ENCODE measurements at places on chromosomes 1 and 21. TPM values are rescaled to one million over a fixed set of nuclear protein-coding genes. Genes with fewer than 3 reads are reported as not detected.
A peak's percentile ranks its signal among the peaks of the same experiment; 100 is the strongest.

DNA sequence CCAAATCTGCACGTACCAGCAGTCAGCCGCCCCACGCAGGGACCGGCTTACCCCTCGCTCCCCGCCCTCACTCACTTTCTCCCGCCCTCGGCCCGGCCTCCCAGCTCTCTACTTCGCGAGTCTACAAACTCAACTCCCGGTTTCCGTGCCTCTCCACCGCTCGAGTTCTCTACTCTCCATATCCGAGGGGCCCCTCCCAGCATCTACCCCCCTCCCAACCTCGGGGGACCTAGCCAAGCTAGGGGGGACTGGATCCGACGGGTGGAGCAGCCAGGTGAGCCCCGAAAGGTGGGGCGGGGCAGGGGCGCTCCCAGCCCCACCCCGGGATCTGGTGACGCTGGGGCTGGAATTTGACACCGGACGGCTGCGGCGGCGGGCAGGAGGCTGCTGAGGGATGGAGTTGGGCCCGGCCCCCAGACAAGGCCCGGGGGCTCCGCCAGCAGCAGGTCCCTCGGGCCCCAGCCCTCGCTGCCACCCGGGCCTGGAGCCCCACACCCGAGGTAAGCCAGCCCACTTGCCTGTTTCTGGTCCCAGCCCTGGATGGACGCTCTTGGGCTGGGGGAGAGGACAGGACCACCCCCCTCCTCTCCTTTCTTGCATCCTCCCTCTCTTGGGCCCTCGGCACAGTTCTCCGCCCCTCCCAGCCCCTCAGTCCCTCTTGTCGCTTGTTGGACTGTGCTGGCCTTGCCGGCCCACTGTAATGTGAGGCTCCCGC, at the start of gene ARTN:
TSS of gene ARTN (plus strand) at position 416 of the 715 bp plus-strand sequence. CDS start 1,856 bp downstream, outside the sequence.
- H3K4me1 ChIP-seq, result peaks cover 49% of the 10 kb centered on the region
- H3K36me3 ChIP-seq, result no peaks in the 10 kb centered on the region
- H3K27ac ChIP-seq, result peak within 1 kb of the TSS; percentile 84
- H3K4me3 ChIP-seq, result peak within 1 kb of the TSS; percentile 90
- peak; percentile 62 for DNase-seq
- H3K27me3 ChIP-seq, result no peaks in the 10 kb centered on the region

DNA sequence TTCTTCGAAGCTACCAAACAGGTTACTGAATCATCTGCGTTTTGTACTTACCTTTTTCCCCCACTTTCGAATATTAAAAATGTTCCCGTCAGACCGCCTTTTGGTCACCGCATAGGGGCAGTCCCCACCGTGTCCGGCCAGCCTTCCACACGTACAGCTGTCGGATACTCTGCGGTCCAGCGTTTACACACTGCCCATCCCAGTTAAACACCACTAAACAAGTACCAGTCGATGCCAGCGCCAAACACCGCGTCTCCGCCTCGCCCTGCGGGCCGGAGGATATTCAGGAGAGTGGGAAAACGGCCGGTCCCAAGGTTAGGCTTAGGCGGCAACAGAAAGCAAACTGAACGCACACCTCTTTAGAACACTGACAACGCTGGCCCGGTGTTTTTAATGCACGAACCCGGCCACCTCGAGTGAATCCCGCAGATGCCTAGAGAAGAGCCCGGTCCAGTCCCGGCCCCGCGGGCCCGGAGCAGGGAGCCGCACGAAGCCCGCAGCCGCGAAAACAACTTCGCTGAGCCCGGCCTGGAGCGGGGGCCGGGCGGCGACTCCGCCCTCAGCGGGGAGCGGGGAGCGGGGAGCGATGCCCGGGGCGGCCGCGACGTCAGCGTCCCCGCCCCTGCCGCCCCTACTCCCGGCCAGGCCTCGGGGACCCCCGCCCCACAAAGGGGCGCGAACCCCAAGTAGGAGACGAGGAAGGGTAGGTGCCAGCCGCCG, 730 bp upstream of the PHF13 start:
- H3K4me1 ChIP-seq, result peaks cover 11% of the 10 kb centered on the region
- DNase-seq, result peak; percentile 60
- H3K36me3 ChIP-seq, result no peaks in the 10 kb centered on the region
- H3K4me3 ChIP-seq, result peak overlapping the region; percentile 64
- H3K27ac ChIP-seq, result peak overlapping the region; percentile 73

- H3K4me3 ChIP-seq, result no peak overlapping the region
- H3K4me1 ChIP-seq, result peaks cover 19% of the 10 kb centered on the region
- no peak overlapping the region for H3K27ac ChIP-seq
- no peak for DNase-seq
- H3K36me3 ChIP-seq, result no peaks in the 10 kb centered on the region
- H3K27me3 ChIP-seq, result no peaks in the 10 kb centered on the region
These were observed 45.9 kb downstream of the NID1 start for GRCh38 chr1:236018885-236019453.

DNA sequence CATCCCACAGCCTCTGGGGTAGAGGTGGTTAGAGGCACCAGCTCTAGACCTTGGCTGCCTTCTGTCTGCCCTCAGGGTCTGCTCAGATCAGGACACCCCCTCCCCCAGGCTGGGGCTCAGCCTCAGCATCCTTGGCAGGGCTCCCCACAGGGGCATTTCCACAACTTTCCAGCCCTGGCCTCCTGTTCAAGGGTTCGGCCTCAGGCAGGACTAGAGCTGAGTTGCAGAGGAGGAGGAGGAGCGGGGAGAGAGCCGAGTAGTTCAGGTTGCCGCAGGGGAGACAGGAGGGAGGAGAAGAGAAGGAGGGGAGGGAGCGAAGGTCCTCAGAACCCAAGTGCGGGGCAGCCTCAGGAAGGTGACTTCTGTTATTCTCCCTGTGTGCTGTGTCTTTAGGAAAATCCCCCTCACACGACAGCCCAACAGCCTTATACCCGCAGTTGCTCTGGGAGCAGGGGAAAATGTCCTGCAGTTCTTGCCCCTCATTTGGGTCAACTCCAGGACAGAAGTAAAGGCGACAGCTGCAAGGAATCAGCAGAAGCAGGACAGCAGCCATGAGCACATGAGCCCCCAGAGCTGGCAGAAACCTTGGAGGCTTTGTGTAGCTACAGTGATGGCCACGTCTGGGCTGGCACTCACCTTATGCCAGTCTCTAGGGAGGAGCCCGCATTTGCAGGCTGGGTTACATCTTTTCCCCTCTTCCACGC, 46.5 kb upstream of the TENT5B start:
- H3K4me3 ChIP-seq, result no peak overlapping the region
- no peaks in the 10 kb centered on the region for H3K27me3 ChIP-seq
- DNase-seq, result no peak
- H3K36me3 ChIP-seq, result no peaks in the 10 kb centered on the region

DNA sequence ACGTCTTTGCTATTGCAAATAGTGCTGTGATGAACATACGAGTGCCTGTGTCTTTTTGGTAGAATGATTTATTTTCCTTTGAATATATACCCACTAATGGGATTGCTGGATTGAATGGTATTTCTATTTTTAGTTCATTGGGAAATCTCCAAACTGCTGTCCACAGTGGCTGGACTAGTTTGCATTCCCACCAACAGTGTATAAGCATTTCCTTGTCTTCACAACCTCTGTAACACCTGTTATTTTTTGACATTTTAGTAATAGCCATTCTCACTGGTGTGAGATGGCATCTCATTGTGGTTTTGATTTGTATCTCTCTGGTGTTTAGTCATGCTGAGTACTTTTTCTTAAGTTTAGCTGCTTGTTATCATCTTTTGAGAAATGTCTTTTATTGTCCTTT, 215.0 kb downstream of the FMN2 start:
- H3K27me3 ChIP-seq, result no peaks in the 10 kb centered on the region
- no peaks in the 10 kb centered on the region for H3K36me3 ChIP-seq
- H3K27ac ChIP-seq, result no peak overlapping the region
- no peak overlapping the region for H3K4me3 ChIP-seq
- DNase-seq, result no peak
- no peaks in the 10 kb centered on the region for H3K4me1 ChIP-seq

GRCh38 chr1:185627761-185628501, 106.3 kb upstream of the HMCN1 start:
- no peaks in the 10 kb centered on the region for H3K36me3 ChIP-seq
- H3K4me3 ChIP-seq, result no peak overlapping the region
- DNase-seq, result no peak
- no peaks in the 10 kb centered on the region for H3K4me1 ChIP-seq
- H3K27me3 ChIP-seq, result no peaks in the 10 kb centered on the region

- H3K4me1 ChIP-seq, result no peaks in the 10 kb centered on the region
- H3K36me3 ChIP-seq, result no peaks in the 10 kb centered on the region
- H3K4me3 ChIP-seq, result peak within 1 kb of the TSS; percentile 27
- no peak for DNase-seq
- H3K27me3 ChIP-seq, result peaks cover 93% of the 10 kb centered on the region
These were observed at the start of gene SYPL2 for GRCh38 chr1:109466452-109467300. Gene SYPL2, plus strand, starts transcription at chr1:109466546. Its CDS starts 298 bp downstream, at chr1:109466844.

DNA sequence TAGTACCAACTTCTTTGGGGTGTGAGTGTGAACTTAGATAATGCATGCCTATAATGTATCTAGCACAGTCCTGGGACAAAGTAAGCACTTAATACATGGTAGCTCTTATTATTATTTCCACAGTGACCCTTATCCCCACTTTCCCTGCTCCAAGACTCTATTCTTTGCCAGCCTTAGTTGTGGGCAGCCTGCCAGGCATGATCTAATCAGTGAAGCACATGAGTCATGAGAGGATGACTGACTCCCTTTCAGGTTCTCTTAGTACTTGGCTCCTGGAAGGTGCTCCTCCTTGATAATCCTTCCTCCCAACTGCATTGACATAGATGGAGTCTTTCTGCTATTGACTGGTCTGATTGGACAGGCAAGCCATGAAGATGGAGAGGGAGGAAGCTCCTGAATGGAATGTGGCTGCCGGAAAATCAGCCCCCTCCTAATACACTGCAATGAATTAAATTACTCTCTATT, 17.4 kb upstream of the GNG12 start:
- H3K4me1 ChIP-seq, result peaks cover 11% of the 10 kb centered on the region
- no peak overlapping the region for H3K4me3 ChIP-seq
- peak; percentile 76 for DNase-seq

DNA sequence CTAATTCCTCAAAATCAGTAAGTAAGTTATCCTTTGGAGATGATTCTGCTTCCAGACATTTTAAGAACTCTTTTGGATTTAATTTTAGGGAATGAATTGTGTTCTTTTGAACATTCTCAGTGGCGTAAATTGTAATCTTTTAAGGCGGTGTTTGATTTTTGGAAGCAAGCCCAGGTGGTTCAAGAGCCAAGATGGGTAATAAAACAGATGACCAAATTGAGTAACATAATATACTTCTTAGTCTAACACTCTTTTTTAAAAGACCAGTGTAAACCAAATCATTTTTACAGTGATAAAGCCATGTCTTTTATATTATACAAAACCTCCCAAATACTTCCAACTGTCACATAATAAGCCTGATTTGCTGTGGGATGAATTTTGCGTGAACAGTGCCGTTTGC, 133.8 kb downstream of the LRRC40 start:
- H3K36me3 ChIP-seq, result no peaks in the 10 kb centered on the region
- no peak overlapping the region for H3K27ac ChIP-seq
- H3K27me3 ChIP-seq, result no peaks in the 10 kb centered on the region
- DNase-seq, result no peak
- no peak overlapping the region for H3K4me3 ChIP-seq

GRCh38 chr1:232421143-232421796, 208.7 kb downstream of the SIPA1L2 start:
- H3K27ac ChIP-seq, result no peak overlapping the region
- H3K4me1 ChIP-seq, result no peaks in the 10 kb centered on the region
- no peaks in the 10 kb centered on the region for H3K36me3 ChIP-seq
- no peak overlapping the region for H3K4me3 ChIP-seq
- H3K27me3 ChIP-seq, result peaks cover 22% of the 10 kb centered on the region

DNA sequence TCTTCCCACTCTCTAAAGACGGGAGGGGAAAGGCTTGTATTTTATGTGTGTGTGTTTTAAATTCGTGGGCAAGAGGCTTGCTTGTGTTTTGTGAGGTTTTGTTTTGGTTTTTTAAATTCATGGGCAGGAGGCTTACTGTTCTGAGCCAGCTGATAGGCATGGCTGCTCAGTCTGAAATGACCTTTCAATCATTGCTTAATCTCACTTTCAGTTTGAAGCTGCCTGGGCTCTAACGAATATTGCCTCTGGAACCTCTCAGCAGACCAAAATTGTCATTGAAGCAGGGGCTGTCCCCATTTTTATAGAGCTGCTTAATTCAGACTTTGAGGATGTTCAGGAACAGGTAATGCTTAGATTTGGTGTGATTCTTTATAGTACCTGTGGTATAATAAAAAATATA, 20.3 kb upstream of the TXLNA start:
- DNase-seq, result no peak
- H3K4me3 ChIP-seq, result no peak overlapping the region
- H3K27me3 ChIP-seq, result no peaks in the 10 kb centered on the region

DNA sequence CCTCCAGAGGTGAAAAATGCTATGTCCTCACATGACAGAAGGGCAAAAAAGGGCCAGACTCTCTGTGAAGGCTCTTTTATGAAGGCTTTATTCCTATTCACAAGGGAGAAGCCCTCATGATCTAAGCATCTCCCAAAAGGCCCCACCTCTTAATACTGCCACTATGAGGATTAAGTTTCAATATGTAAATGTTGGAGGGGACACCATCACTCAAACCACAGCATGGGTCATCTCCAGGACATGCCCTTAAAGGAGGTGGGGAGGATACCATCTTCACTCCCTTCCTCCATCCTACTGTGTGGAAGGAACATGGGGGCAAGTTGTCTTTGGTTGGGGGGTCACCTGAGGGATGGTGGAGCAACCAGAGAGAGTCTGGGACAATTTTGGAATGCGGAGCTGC, 170.1 kb downstream of the TRIM33 start:
- no peak overlapping the region for H3K27ac ChIP-seq
- no peak overlapping the region for H3K4me3 ChIP-seq
- no peaks in the 10 kb centered on the region for H3K27me3 ChIP-seq
- DNase-seq, result no peak
- H3K4me1 ChIP-seq, result no peaks in the 10 kb centered on the region
- H3K36me3 ChIP-seq, result no peaks in the 10 kb centered on the region

GRCh38 chr1:224700918-224701531, 84.9 kb downstream of the CNIH3 start:
- no peaks in the 10 kb centered on the region for H3K4me1 ChIP-seq
- H3K27ac ChIP-seq, result no peak overlapping the region
- H3K4me3 ChIP-seq, result no peak overlapping the region
- no peaks in the 10 kb centered on the region for H3K36me3 ChIP-seq
- DNase-seq, result no peak
- no peaks in the 10 kb centered on the region for H3K27me3 ChIP-seq

The GPR52 gene
- total RNA-seq, result 0.55 TPM

The SLC35A3 gene
- total RNA-seq, result 22.9 TPM

The KDM1A gene
- total RNA-seq, result 213 TPM

The SYCP1 gene
- not detected for total RNA-seq

The RAB25 gene
- 129 TPM for total RNA-seq

The EXOC8 gene
- total RNA-seq, result 11.2 TPM

The KRTAP10-11 gene
- not detected for total RNA-seq

The ARMH1 gene
- total RNA-seq, result 16.9 TPM

The PROK1 gene
- not detected for total RNA-seq

The TRPM2 gene
- total RNA-seq, result not detected

The LRRC7 gene
- total RNA-seq, result not detected

The NES gene
- 6.8 TPM for total RNA-seq
